ENCODE measurements at places on chromosomes 3 and 15.

DNA sequence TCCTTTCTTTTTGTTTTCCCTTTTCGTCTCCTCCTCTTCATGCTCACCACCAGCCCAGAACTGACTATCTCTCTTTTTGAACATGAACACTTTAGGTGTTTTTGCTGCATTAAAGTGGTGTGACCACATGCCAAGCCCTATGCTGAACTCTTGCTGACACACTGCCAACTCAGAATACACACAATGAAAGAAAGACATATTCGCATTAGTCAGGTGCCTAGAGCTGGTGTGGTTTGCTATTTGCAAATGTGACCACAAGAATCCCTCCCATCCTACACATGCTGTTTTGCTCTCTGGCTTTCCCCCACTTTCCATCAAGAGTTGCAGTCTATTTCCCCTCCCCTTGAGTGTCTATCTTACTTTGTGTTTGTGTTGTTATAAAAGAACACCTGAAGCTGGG lies 967.8 kb upstream of the CFAP20DC start:
- no peak for DNase-seq

DNA sequence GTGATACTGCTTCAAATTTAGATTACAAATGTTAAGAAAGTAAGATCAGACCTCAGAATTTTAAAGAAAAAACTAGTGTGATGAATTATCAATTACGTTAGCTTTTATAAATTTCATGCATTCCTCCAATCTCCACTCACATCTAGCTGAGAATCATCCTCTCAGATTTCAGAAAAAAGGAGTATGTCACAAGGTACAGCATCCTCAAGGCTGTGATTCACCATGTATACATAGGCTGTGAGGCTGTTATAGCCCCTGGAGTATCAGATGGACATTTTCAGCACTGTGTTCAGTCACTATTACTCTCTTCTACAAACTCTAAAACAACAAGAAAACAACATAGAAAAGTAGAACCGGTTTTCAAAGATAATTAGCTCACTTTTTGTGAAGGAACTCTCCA lies 214.4 kb downstream of the PCCB start:
- DNase-seq: no peak

- DNase-seq: no peak
Measured at GRCh38 chr15:93072411-93073394, 16.3 kb downstream of the RGMA start.

DNA sequence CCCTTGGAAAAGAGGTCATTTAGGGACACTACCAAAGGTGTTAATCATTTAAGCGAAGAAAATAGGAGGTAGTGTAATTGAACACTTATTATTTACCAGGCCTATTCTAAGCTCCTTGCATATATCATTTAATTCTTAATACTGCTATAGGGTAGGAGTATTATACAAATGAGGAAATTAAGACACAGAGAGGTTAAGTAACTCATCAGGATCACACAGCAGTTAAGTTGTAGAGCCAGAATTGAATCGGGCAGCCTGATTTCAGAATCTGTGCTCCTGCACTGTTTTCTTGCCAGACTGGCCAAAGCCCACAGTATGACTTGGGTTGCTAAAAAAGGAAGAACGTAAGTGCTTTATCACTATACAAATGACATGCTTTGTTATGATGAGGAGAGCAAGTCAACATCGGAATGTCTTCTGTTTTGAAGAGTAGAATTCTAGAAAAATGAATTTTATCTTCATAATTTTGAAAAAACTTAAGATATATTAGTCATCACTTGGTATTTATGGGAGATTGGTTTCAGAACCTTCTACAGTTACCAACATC lies 31.4 kb downstream of the HPS3 start:
- DNase-seq: no peak

DNA sequence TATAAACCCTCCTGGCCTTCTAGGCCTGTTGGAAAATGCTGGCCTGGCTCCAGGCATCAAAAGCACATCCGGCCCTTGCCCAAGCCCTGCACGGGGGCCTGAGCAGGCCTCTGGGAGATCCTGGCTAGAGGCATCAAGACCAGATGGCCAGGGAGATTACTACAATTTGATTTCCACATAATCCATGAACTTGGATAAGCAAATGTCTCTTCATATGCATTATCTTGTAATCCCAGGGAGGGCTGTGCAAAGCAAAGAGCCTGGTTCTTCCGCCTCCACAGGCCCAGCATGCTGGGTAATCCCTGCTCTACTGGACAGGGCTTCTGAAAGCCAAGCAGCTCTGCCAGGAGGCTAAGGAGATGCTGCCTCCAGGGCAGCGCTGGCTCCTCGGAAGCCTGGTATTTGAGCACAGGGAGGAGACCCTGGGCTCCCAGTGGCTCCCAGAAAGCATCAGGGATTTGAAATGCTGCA lies 18.2 kb downstream of the MRPL46 start:
- DNase-seq: no peak

- no peak for DNase-seq
Measured at GRCh38 chr15:101497484-101498034, 8.1 kb upstream of the PCSK6 start.

GRCh38 chr15:70284438-70285214 lies 186.9 kb upstream of the TLE3 start:
- no peak for DNase-seq

DNA sequence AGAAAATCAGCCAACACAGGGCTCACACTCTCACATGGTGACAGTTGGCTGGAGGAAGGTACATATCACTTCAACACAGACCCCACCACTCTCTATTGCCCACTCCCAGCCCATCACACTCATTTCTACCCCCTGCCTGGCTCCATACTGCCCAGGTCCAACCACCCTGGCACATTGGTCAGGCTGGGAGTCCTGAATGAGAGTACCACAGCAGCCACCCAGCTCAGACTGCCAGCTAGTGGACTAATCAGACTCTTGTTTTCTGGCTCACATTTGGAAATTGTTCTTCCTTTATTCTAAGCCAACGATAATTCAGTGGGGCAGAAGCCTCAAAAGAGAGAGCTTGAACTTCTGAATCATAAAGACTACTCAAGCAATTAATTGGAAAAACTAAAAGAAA lies 20.0 kb downstream of the MRPL46 start:
- no peak for DNase-seq

DNA sequence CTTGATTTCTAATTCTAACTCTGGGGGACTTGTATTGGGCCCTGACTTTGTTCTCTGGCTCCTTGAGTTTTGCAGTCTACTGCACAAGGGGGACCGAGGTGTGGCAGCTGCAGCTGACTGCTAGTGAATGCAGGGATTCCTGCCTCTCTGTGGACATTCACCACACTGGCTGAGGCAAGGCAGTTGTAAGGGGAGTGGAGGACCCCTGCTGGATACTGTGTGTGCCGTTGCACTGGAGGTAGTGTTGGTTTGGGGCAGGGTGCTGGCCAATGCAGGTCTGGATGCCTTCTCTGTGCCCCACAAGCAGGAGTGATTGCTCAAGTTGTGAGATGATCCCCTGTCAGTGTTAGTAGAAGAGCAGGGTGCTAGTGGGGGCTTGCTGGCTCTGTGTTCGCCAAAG lies 626.1 kb downstream of the SQOR start:
- DNase-seq: no peak

DNA sequence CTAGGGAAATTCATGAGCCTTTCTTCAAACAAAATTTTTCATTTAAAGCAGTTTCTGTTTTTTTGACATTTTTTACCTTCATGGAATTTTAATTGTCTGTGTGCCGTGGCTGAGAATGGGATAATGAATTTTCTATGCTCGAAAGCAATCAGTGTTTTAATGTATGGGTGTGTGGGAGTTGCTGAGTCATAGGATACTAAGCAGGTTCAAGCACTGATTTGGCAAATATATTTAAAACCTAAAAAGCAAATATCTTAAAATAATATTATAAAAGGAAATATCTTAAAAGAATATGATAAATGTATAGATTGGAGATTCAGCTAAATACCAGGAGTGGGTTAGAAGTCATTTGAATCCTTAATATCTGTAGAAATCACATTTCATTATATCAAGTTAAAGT lies 173.6 kb upstream of the LRRFIP2 start:
- DNase-seq: no peak

DNA sequence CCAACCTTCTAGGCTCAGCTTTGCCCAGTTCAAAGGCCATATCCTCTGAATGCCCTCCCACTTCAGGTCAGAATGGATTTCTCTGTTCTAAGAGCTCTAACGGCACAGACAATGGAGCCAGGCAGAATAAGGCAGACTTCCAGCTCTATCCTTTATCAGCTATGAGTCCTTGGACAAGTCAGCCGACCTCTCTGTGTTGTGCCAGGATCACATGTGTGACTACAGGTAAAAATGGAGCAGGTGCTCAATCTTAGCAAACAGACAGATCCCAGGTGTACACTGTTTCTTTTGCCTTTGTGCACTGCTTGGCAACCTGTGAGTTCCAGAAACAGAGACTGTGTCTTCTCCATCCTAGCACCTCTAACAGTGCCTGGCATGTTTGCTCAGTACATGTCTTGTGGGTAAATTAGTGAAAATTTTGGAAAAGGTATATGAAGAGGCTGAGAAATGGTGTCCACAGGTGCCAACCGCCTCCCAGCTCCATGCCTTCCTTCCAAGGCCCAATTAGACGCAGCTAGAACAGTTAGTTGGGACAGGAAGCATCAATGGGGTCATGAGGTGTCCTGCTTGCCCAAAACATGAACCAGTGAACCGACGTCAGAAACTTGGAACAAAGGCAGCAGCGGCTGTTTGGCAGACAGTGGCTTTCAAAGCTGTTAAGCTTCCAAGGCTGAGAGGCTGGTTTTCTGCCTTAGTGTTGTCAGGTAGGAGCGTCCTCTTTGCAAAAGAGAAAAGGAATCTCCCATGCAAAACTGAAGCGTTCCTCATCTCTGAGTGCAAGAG lies 28.7 kb downstream of the TLE3 start:
- DNase-seq: no peak

- no peak for DNase-seq
Measured at GRCh38 chr3:119308355-119308754, 14.2 kb downstream of the ARHGAP31 start.

- no peak for DNase-seq
Measured at GRCh38 chr3:82567029-82567600, 805.7 kb upstream of the GBE1 start.

- no peak for DNase-seq
Measured at GRCh38 chr3:110198717-110199587, 861.6 kb upstream of the DPPA4 start.

- no peak for DNase-seq
Measured at GRCh38 chr15:27330326-27330725, 359.3 kb downstream of the GABRG3 start.

DNA sequence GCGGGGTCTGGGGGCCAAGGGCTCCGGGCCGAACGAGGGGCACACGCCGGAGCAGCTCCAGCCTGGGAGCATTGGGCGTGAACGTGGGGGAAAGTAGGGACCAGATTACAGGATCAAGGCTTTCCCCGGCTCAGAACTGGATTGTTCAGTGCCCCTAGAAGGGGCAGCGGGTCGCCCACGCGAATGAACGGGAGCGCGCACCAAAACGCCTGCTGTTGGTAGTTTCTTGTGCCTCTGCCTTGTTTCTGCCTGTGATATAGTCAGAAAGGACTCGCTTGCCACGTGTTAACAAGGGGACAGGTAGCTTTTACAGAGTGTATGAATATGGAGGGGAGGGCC lies 1.1 kb downstream of the CASR start:
- no peak for DNase-seq

- DNase-seq: peak; percentile 94
Measured at GRCh38 chr15:63896336-63897115, 62.8 kb upstream of the HERC1 start.

DNA sequence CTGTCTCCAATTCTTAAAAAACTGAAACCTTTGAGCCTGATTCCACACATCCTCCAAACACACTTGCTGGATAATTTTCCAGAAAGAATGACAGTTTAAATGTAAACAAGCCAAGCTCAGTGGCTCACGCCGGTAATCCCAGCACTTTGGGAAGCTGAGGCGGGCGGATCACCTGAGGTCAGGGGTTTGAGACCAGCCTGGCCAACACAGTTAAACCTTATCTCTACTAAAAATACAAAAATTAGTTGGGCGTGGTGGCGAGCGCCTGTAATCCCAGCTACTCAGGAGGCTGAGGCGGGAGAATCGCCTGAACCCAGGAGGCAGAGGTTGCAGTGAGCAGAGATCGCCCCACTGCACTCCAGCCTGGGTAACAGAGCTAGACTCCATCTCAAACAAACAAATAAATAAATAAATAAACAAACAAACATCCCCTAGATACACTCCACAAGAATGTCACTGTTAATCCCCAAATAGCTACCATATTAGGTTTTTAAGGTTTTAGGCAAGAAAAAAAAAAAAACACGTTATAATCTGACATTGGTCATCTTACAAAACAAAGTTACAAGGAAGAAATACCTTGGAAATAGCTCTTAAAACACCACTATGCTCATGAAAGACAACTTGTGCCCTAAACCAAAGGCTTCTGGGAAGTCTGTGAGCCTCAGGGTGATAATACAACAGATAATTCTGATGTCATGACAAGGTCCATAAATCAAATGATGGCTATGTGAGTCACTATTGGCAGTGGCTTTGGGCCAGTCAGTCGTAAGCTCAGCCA lies 13.2 kb downstream of the TNIK start:
- DNase-seq: no peak

GRCh38 chr3:18743761-18744160 lies 318.6 kb upstream of the SATB1 start:
- no peak for DNase-seq

DNA sequence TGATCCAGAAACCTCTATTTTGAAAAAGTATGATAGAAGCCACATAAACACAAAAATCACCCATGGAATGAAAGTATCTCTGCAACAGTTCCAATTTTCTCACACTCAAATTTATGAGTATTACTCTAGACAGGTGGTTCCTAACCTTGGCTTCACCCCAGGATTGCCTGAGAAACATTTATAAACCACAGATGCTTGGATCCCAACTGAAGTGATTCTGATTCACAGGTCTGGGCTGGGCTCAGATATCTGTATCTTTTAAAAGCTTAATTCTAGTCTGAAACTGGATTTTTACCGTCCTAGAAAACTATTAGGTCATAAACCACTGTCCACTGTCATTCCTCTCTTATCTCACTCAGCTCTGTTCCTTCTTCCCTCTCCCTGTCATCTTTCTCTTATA lies 7.4 kb upstream of the SST start:
- DNase-seq: no peak

- no peak for DNase-seq
Measured at GRCh38 chr3:123083383-123084124, 16.7 kb downstream of the PDIA5 start.

GRCh38 chr3:69354948-69355347 lies 30.9 kb downstream of the FRMD4B start:
- no peak for DNase-seq

DNA sequence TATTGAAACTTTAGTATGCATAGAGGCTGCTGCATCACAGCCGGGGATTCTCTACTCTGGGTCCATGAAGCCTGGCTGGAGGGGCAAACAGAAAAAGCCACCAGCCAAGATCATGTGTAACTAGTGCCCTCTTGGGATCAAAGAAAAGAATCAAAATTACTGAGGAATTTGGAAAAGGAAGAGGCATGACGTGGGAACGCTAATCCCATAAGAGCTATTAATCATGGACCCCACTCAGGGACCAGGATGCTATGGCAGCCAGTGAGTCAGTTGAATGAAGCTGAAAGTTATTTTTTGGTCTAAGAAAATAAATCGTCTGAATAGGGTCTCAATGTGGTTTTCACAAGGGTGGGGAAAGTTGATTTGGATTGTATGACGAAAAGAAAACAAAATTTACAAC lies 1165.1 kb downstream of the ROBO2 start:
- no peak for DNase-seq

- no peak for DNase-seq
Measured at GRCh38 chr15:35271371-35272043, 186.4 kb upstream of the NANOGP8 start.

Data from NK-92 treated with Interleukin-12 subunit alpha and Interleukin-12 subunit beta, amount 100 ng/mL, for 24 hours (cell line).